H7 (cell line): ENCODE measurements at places on chromosomes 16 and 17. TPM values are rescaled to one million over a fixed set of nuclear protein-coding genes. Genes with fewer than 3 reads are reported as not detected.

- DNase-seq, result no peak
These were observed 48.3 kb downstream of the C17orf67 start for GRCh38 chr17:56785405-56785804.

GRCh38 chr17:40538019-40538935 is 27.0 kb downstream of the CCR7 start:
- DNase-seq, result no peak

DNA sequence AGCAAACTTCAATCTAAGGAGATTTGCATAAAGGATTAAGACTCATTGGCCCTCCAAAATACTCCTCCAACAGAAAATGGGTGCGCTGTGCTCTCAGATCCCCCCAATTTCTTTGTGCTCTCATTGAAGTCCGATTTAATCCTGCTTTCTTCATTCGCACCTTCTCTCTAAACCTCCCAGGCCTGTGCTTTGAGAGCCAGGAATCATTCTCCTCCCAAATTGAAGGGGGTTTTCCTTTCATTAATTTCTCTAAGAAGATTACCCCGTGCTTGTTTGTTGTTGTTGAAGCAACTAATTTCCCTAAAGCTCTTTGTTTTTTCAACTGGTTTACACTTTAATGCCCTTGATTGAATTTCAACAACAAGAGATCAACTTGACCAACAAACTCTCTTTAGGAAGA is 304.2 kb upstream of the IRX3 start:
- DNase-seq, result no peak

- DNase-seq, result peak; percentile 92
These were observed 32.1 kb downstream of the ABR start for GRCh38 chr17:1147664-1148063.

HOXB5 gene
- not detected in 2 replicates for total RNA-seq

CENPX gene
- total RNA-seq, result 171 and 247 TPM in 2 replicates

ITGAX gene
- 0.26 and 0.80 TPM in 2 replicates for total RNA-seq

DNA sequence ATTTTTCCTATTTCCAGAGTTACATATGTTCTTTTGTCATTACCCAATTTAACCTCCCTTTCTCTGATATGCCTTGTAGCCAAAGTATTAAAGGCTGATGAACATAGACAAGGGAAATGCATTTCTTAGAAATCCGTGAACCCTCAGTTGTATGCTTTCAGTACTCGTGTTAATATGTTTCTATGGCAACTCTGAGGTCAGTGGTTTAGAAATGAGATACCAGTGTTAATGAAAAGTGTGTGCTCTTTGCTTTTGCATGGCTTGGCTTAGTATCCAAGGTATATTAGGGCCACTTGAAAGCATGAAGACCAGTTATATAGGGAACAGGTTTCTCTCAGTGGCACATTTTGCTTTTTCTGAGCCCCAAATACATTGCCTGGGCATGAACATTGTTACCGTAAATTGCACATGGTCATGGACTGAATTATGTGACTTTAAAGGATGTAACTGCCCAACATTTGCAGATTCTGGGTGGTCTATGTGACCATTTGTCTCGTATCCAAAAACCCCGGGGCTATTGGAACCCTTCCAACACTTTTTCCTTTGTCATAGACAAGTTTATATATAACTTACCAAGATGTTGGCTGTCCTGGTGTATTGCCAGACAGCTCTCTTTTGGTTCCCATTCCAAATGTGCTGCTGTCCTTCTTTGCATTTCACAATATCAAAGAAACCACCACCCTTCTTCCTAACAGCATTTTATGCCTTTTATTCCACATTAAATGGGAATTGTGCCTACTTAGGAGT is 17.5 kb downstream of the ABHD15 start:
- no peak for DNase-seq

DNA sequence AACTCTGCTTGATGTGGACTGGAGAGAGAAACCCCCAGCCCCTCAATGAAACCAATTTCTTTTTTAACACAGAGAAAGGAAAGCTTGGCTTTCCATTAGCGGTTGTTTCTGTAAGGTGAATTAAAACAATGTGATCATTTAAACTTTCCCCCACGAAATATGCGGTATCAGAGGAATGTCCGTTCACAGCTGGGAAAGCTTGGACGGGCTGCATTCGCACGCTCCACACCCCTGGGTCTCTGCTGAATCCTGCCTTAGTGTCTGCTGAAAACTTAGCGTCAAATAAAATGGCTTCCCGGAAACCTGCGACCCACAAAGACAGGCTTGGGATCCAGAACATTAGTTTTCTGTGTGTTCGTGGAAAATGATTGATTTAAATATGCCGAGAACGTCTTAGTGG is 71.7 kb downstream of the C16orf95 start:
- no peak for DNase-seq

DNAH3 gene
- 0.90 and 1.0 TPM in 2 replicates for total RNA-seq

GRCh38 chr17:61118871-61119270 is 280.8 kb upstream of the TBX2 start:
- DNase-seq, result no peak

NAGS gene
- total RNA-seq, result 5.1 and 5.9 TPM in 2 replicates
